AG04450 (cell line): ENCODE measurements at places on chromosomes 6 and 20.
A peak's percentile ranks its signal among the peaks of the same experiment; 100 is the strongest.

- DNase-seq, result no peak
Observed at GRCh38 chr6:54288474-54288873, 19.8 kb upstream of the TINAG start.

DNA sequence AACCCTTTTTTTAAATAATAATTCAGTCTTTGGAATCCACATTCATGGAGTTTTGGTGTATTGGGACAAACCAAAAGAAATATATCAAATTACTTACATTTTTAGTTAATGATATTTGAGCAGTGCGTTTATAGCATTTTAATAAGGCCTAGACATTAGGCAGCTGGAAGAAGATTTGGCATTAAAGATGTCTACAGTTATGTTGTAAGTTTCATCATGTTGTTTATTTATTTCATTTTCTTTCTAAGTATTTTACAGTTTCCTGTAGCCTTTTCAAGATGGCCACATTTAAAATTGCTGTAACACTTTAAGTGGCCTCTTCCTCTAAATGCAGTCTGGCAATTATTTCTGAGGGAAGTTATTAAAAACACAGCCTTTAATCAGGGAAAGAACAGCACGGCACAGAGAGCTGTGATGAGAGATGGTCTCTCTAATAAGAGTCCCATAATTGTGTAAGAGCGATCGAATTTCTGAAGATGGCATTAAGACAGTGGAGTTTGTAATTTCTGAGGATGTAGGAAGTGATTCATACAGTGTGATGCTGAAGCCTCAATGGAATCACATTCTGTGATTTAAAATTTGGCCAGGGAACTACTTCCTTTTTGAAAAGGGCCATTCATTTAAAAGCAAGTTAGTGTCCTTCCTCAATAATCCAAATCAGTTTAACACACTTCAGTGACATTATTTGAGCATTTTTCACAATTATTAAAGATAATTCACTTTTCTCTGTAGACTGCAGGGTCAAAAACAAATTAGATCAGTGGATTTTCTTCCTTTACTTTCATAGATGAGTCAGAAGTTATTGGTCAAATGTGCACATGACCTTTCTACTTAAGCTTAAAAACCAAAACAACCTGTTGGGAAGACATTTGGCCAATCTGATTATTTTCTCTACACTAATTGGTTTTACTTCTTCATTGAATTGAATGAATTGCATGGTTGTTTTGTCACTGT, 52.4 kb upstream of the EDN3 start:
- no peak for DNase-seq

DNA sequence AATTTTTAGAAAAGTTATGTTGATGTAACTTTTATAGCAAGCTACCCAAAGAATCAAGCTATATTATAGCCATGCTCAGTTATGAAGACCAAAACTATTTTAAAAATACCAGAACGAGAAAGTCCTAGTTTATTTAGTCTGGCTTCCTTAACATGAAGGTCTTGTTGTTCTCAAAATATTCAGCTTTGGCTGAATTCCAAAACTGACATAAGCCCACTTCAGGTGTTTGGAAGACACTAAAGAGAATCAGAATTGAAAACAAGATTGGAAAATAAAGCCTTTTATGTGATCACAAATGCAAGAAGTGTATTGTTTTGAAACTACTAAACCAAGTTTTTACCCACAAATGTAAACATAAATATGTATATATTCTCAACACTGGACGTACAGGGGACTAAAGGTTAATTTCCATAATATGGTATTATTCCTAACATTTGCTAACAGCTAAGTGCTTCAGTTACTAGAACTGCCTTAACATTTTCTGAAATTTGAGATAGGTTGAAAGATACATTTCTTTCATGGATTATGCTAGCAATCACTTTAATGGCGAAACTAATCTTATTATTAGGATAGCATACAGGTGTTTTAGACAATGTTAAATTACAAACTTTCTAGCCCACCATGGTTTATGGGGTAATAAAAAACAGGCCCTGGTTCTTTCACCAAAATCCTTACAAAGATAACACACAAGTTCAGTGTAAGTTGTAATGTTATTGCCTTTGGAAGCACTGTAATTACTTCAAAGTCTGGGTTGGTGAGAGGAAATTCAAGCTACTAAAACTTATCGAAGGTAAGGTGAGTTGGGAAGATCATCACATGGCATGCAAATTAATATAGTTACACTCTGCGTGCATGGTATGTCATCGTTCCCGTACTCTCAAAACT, 1.6 kb downstream of the MAP3K5 start:
- DNase-seq, result no peak

DNA sequence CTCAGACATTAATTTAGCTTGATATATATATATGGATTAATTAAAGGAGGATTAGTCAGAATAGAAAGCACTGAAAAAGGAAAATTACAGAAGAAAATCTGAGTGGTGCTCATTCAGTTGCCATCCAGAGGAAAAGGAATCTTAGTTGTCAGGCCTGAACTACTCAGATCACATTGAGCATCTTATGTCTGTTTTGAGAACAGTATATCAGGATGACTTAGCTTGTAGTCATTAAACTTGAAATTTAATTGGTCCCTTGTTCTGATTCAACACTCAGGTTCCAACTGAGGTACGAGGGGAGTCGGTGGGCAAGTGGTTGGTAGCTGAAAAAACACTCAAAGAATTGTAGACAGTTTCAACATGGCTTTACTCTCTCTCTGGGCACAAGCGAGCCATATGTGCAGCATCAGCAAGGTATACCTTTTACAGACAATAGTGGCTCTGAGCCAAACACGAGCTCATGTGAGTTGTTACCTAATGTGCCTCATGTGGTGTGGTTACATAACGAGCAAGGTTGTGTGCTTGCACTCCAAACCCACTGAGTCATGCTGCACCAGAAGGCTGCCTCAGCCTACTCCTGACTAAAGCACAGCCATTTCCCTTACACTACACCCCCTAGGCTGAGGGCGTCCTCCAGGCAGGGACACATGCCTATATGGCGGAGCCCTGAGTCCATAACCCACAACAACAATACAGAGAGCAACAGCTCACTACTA, 73.0 kb upstream of the HMGN3 start:
- DNase-seq, result no peak

- DNase-seq, result no peak
Observed at GRCh38 chr6:25630508-25631278, 21.3 kb upstream of the SCGN start.

- DNase-seq, result no peak
Observed at GRCh38 chr6:83511266-83511665, 1.1 kb upstream of the PRSS35 start.

GRCh38 chr20:9518576-9519175, 4.3 kb downstream of the LAMP5 start:
- DNase-seq, result no peak

DNA sequence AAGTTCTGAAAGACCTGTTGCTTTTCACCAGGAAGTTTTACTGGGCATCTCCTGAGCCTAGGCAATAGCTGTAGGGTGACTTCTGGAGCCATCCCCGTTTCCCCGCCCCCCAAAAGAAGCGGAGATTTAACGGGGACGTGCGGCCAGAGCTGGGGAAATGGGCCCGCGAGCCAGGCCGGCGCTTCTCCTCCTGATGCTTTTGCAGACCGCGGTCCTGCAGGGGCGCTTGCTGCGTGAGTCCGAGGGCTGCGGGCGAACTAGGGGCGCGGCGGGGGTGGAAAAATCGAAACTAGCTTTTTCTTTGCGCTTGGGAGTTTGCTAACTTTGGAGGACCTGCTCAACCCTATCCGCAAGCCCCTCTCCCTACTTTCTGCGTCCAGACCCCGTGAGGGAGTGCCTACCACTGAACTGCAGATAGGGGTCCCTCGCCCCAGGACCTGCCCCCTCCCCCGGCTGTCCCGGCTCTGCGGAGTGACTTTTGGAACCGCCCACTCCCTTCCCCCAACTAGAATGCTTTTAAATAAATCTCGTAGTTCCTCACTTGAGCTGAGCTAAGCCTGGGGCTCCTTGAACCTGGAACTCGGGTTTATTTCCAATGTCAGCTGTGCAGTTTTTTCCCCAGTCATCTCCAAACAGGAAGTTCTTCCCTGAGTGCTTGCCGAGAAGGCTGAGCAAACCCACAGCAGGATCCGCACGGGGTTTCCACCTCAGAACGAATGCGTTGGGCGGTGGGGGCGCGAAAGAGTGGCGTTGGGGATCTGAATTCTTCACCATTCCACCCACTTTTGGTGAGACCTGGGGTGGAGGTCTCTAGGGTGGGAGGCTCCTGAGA, at the start of gene HFE:
Gene HFE (plus strand): TSS at position 146 of the 832 bp plus-strand sequence. CDS start 12 bp downstream, at position 158.
- no peak for DNase-seq

DNA sequence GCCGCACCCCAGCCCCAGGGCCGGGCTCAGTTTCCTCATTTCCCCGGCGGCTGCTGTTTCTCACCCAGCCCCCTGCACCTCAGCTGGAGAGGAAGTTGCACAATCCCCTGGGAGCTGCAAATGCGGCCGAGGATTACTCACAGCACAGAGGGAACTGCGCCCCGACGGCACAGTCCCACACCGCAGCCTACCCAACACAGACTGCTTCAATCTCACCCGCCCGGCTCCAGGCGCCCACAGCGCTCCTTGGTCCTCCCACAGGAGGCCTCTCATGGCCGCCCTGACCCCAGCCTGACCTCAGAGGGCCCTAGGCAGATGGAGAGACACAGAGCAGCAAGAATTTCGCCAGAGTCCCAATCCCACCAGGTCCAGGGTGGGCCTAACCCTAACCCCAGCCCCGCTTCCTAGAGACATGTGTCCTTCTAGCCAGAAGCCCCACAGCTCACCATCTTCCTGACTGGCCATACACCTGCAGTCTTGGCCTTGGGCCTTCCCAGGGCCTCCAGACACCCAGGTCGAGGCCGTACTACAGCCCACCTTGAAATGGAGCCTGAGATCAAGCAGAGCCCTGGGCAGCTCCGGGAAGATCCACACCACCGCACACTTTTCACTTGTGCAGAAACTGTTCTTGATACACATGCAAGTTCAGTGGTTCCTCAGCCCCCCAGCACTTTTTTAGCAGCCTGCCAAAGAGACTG, 11.7 kb downstream of the TFEB start:
- DNase-seq, result peak; percentile 65

DNA sequence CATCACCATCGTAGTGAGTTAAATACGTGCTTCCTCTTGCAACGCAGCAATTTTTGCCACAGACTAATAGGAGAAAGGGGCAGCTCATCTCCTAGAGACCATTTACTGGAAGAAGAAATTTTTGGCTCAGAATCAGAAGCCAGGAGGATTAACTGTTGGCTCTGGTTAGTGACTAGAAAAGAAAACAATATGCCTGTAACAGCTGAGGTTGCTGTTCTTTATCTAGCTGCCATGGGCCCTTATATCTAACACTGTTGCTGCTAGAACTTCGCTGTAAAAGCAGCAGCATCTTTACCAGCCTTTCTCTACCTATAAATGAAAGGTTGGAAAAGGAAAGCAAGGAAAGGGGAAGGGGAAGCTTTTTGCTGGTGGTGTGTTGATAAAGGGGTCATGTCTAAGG, 65.9 kb downstream of the FAM135A start:
- DNase-seq, result no peak

DNA sequence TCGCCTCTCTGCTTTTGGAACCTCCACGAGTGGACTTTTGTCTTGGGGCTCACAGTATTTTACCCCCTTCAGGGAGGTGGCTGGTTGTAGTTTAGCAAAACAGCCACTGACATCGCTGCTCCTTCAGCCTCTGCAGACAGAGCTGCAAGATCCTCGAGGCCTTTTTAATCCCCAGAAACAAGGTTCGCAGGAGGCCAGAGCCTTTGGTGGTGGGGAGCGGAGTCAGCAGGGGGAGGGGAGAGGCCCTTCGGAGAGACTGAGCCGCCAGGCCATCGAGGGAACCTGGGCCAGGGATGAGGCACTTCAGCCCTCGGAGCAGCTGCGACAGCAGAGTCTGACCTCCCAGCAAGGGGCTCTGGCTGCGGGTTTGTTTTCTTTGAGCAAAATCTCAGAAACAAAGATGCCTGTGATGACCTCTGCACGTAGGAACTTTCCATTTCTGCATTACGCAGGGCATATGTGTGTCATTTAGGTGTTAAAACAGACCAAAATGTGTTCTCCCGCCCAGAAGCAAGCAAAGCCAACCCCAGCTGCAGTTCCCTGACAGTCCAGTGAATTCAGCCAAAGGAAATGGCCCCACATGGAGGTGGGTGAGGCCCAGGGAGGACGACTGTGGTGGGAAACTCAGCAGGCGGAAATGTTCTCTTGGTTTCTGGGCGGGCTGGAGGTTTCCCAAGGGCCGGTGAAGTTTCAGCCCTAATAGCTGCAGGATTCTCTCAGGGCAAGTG, 171.2 kb upstream of the SULF2 start:
- DNase-seq, result no peak

DNA sequence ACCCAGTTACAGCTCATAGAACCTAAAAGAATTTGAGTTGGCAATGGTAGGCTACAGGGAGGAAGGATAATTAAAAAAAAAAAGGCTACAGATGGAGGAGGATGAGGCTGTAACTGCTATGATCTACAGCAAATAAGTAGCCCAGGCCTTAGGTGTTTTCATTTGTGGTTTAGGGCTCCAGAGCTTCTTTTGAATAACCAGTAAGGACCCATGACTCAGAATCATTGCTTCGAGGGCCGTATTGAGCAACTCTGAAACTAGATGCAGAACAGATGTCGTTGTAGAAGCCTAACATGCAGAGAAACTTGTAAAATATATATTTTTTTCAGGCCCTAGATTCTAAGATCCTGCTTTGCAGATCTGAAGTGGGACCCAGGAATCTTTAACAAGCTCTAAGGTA, 19.0 kb upstream of the ASIP start:
- DNase-seq, result peak; percentile 92

GRCh38 chr6:159261995-159262394, 92.8 kb downstream of the FNDC1 start:
- DNase-seq, result no peak

GRCh38 chr20:50786703-50787102, 8.2 kb upstream of the BCAS4 start:
- DNase-seq, result no peak

GRCh38 chr6:80618953-80619352, 512.5 kb downstream of the BCKDHB start:
- no peak for DNase-seq

GRCh38 chr6:125804264-125804663, 13.5 kb downstream of the NCOA7 start:
- DNase-seq, result no peak

DNA sequence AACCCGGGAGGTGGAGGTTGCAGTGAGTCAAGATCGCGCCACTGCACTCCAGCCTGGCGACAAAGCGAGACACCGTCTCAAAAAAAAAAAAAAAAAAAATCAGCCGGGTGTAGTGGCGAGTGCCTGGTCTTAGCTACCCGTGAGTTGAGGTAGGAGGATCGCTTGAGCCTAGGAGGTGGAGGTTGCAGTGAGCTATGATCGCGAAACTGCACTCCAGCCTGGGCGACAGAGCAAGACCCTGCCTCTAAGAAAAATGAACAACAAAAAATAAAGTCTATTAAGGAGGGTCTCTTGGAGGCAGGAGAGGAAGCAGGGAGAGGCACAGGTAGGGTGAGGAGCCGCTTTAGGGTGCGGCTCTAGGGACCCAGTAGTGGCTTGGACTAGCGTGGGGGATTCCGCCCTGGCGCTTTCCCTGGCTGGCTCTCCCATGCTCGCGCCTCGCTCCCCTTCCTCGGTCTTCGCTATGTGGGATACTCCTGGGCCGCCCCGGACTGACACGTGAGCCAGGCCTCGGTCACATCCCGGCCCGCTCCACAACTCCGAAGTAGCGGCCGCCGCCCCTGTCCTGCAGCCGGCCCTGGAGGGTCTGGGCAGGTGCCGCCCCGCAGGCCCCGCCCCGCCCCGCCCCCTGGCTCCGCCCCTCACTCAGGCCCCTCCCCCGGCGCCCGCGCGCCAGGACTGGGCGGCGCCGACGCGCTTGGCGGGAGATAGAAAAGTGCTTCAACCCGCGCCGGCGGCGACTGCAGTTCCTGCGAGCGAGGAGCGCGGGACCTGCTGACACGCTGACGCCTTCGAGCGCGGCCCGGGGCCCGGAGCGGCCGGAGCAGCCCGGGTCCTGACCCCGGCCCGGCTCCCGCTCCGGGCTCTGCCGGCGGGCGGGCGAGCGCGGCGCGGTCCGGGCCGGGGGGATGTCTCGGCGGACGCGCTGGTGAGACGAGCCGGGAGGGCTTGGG, at the start of gene MYBL2:
Gene MYBL2 (plus strand): TSS at position 739 of the 953 bp plus-strand sequence. CDS start 170 bp downstream, at position 909.
- no peak for DNase-seq
